ENCODE measurements at places on chromosomes 11 and 22.

GRCh38 chr11:100680070-100680469 lies 7.0 kb upstream of the ARHGAP42 start:
- DNase-seq = no peak

DNA sequence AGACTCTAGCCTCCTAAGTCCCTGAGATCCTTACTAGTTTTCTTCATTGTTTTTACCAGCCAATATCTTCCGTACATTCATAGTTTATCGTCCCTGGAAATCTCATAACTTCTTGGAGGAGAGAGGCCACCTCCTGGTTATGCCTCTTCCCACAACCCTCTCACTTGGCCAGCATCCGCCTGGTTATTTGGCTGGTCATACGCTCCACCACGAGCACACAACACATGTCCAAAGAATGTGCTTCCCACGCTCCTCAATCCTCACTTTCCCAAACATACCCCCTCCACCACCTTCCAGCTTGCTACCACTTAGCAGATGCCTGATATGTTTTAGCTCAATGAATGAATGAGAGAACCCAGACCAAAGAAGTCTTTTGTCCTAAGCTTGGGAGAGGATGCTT lies 83.5 kb upstream of the EIF3D start:
- no peak for DNase-seq

DNA sequence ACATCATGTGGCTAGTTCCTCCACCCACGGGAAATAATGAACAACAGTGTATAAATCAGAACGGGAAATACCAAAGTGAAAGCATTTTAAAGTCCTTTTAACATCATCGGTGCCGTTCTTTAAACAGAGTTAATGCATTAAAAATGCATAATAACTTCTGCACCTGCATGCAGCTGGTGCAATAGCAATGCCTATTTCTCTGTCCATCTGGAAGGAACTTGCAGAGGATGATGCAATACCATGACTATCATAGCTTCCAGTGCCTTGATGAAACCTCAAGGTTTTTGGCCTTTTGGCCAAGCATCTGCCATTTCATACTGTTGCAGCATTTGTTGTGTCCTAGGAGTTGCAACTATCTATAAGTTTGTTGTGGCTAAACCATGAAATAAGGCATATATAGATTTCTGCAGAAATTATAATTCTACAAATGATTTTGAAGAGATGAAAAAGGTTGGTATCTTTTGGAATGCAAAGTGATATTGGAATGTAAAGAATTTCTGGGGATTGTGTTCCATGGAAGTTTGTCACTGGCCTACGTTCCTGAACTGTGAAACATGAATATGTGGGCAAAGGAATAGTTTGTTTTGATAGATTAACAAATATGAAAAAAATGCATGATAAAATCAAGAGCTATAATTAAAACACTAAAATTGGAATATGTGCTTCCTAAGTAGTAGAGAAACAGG lies 9.8 kb upstream of the EIF3F start:
- DNase-seq = no peak

DNA sequence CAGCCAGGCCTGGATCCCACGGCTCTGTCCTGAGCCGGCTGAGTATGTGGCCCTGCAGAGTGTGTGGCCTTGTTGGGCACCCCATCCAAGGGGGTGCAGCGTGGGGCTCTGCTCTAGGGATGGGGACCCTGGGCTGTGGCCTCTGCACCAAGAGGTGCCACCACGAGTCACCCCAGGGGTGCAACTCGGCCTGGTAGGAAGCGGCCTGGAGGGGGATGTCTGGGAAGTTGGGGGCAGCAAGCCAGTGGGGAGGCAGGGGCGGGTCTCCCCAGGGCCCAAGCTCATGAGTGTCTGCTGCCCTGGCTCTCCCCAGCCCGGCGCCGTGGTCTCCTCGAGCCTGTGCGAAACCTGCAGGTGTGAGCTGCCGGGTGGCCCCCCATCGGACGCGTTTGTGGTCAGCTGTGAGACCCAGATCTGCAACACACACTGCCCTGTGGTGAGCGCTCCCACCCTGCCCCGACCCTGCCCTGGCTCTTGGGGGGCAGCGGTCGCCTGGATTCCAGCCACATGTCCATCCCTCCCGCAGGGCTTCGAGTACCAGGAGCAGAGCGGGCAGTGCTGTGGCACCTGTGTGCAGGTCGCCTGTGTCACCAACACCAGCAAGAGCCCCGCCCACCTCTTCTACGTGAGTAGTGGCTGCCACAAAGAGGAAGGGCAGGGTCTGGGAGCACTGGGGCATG lies 24.2 kb upstream of the MUC5B start:
- DNase-seq = no peak

GRCh38 chr11:85751724-85752123 lies 59.2 kb downstream of the SYTL2 start:
- DNase-seq = no peak

DNA sequence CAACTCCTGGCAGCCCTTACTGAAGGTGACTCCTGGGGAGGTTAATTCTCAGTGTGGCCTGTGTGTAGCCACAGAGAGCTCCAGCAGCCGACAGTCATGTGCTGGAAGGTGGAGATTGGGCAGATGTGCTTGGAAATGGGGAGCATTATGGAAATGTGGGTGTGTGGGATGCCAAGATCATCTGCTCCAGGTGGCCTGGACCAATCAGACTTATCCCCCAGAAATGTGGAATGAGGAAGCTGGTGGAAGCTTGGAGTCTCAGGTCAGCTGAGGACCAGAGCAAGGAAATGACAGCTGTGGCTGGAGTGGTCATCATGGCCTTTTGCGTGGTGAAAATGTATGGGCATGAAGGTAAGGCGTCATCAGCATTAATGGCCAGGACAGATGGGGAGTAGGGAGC lies 234.0 kb downstream of the MIAT start:
- DNase-seq = no peak

GRCh38 chr11:78476066-78476465 lies 58.4 kb upstream of the GAB2 start:
- DNase-seq = no peak

DNA sequence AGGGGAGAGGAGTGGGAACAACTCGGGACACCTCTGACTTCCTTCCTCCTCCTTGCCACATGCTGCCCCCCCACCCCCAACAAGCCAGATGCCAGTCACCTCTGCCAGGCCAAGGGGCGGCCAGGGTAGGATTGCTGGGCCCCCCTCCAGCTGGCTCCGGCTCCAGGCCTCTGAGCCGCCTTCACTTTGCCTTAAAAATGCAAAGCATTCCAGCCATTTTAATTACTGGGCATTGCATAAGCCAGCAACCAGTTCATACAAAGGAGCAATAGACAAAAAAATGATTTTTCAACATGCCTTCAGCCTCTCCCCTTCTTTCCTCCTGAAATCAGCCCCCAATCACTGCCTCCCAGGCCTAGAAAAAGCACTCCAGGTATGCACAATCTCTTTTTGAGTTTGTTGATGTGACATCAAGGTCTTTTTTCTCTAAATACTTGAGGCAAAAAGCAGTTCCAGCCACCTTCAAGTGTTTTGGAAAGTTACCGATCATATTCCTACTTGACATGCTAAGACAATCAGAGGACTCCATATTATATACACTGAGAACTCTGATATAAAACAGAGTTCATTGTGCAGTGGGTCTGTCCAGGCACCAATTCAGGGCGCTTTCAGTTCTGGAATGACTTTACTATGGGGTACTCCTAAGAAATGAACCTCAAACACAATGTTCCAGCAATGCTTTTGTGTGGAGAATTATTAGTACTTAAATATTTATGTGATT lies 12.4 kb upstream of the TIMP3 start:
- no peak for DNase-seq

- DNase-seq = no peak
These were observed 16.5 kb downstream of the SIAE start for GRCh38 chr11:124656774-124657630.

DNA sequence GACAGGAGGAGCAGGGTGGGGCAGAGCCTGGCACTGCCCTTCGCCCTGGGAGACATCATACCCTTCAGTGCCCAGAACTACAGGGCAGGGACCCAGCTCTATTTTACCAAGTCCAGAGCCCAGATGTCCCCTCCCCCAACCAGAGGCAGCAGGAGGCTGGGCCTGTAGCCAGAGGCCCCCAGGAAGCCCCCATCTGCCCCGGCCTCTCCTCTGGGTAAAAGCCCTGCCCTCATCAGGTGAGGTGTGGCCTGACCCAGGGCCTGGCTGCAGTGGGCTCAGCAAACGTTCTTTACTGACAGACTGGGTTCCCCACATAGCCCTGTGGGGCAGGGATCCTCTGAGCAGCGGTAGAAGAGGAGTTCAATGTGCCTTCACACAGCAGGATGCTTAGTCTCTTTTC lies 51.8 kb upstream of the SLC22A12 start:
- no peak for DNase-seq

DNA sequence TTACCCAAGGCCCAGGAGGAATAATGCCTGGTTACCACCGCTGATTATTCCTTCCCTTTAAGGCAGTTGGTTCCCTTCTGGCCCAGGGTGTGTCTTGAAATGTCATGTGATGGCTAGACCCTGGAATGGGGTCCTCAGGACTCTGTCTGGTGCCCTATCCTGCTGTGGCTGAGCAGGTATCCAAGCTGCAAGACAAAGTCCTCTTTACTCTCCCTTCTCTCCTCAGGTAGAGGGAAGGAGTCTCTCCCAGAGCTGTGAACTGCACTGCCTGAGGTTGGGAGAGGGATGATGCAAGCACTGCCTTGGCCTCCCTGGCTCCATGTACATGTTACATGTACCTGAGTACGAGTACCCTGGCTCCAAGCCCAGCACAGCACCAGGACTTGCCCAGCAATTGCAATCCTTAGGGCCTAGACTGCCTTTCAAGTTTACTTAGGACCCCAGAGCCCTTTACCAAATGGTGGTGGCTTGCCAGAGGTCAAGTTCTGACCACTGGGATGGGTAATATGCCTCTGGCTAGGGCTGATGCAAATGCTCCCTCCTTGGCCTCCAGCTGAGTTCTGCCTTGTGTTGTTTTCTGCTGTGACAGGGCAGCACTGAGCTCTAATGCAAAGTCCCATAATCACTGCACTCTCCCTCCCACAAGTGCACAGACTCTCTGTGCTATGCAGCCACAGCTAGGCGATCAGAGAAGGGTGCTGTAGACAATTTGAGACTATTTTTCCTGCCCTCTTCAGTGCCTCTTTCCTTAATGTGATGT lies 20.7 kb upstream of the AQP11 start:
- DNase-seq = no peak

DNA sequence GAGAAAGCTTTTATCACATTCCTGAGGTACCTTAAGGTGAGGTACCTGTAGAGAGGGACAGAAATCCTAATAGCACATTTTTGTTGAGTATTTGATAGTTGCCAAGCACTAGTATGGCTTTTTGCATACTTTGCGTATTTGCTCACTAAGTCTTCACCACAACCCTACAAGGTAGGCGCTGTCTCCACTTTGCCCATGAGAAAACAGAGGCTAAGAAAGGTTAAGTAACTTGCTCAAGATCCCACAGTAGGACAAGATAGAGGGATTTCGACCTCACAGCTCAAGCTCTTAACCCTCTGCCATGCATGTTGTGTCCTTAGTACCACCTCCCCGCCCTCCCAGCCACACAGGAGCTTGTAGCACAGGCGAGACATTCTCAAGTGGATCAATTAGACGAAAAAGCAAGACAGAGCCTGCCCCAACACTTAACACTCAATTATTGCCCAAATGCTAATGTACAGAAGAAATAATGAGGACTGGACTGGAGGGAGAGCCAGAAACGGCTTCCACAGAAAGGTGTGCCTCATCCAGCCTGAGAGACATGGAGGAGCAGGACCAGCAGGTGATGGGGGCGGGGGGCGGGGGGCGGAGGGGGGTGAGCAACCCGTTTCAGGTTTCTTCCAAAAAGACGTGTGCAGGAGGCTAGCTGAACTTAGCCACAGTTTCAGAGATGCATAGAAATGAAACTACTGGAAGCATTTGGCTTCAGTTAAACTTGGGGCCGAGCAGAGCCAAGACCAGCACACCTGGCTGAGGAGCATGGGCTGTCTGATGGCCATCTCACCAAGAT lies 26.7 kb upstream of the CD44 start:
- no peak for DNase-seq

DNA sequence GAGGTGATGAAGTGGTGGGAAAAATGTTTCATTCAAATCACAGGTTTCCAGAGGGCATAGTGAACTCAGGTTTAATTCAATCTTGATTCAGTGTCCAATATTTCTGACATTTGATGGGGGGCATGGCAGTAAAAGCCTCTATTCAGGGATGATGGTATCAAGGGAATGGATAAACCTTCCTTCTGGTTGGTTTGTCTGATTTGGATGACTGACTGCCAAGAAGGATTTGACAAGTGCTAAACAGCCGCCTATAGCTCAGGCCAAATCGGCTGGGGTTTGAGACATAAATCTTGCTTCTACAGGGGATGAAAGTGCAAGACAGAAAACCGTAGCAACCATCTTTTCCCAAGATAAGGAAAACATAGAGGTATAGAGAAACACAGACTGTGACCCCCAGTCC lies 121.8 kb upstream of the C11orf87 start:
- DNase-seq = no peak

GRCh38 chr11:46736615-46737014 lies 17.6 kb downstream of the F2 start:
- DNase-seq = no peak

DNA sequence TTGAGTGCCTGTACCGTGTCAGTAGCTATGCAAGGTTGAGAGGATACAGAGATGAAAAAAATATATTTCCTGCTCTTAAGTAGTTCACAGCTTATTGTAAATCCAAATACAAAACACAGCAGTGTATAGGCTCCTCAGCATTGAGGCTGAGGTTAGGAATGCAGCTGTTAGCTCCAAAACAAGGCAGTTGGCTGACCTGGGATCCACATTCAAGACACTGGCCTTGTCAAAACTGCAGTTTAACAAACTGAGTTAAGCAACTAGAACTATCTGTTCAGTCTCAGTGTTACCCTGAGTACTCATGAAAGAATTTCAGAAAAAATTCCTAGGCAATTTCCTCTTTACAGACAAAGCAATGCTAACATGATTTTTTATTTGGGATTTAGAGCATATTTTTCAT lies 42.8 kb downstream of the REXO2 start:
- DNase-seq = no peak

- no peak for DNase-seq
These were observed 60.3 kb downstream of the SYTL2 start for GRCh38 chr11:85750646-85751045.

DNA sequence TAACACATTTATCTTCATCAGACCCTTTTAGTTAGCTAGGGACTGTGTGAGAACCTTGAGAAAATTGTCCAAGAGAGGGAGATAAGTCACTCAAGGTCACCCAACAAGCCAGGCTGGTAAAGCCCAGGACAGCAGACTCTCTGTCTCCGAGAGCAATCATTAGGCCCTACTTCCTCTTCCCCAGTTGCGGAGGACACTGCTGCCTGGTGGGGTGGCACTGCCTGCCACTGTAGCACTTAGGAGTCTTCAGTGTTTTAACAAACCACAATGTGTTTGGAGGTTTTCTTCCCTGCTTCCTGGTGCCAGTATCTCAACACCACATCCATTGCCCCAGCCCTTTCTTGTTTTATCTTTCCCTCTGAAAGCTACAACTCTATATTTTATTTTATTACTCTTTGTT lies 132.1 kb upstream of the LDLRAD3 start:
- DNase-seq = no peak

DNA sequence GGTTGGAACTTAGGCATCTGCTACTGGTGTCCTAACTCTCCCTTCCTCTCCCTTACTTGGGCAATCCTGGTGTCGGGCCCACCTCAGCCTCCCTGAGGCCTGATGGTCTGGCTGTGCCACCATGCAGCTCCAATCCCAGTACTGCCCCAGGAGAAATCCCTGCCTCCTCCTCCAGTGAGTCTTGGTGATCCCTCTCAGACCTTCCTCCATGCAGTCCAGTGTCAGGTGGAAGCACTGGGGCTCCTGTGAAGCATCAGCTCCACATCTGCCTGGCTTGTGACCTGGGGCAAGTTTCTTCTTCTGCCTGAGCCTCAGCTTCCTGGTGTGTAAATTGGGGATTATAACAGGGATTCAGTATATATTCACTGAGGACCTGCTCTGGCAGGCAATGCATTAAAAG lies 1.8 kb upstream of the PELI3 start:
- no peak for DNase-seq
